ENCODE measurements at places on chromosomes 2 and 18. TPM values are rescaled to one million over a fixed set of nuclear protein-coding genes. Genes with fewer than 3 reads are reported as not detected.

Gene CSRNP3
- total RNA-seq, result 0.46 TPM

Gene GAL3ST2
- not detected for total RNA-seq

Gene TRABD2A
- 1.1 TPM for total RNA-seq

Gene TRIM54
- total RNA-seq, result not detected

Gene NCKAP1
- 128 TPM for total RNA-seq

Gene ERICH2
- total RNA-seq, result not detected

Gene SLC9A2
- not detected for total RNA-seq

Gene ALPG
- not detected for total RNA-seq

Gene LIPG
- total RNA-seq, result 88.9 TPM

Gene PIKFYVE
- 28.4 TPM for total RNA-seq

Gene DNAH6
- under 0.01 TPM for total RNA-seq

Gene MRPL30
- 47.1 TPM for total RNA-seq

Gene ERMN
- not detected for total RNA-seq

Gene C2orf15
- not detected for total RNA-seq

Gene DPP10
- not detected for total RNA-seq

Gene LIPT1
- 5.5 TPM for total RNA-seq

Gene RIT2
- not detected for total RNA-seq

Gene GPR35
- 0.15 TPM for total RNA-seq

Gene FAM136A
- total RNA-seq, result 37.8 TPM

Gene SCTR
- not detected for total RNA-seq

Gene KATNAL2
- 0.32 TPM for total RNA-seq

Gene SULT1C4
- 27.0 TPM for total RNA-seq

Gene PFN4
- total RNA-seq, result 0.30 TPM

Gene RMND5A
- 36.7 TPM for total RNA-seq

Gene ICOS
- not detected for total RNA-seq

Gene CNTNAP5
- total RNA-seq, result not detected

Gene CD28
- total RNA-seq, result not detected

Gene PTCD3
- 145 TPM for total RNA-seq

Gene C2orf78
- total RNA-seq, result not detected

Gene VWA3B
- not detected for total RNA-seq

Gene SLC9A4
- not detected for total RNA-seq

Gene INHA
- total RNA-seq, result not detected

Gene ARPC2
- total RNA-seq, result 454 TPM

Gene TWIST2
- 0.91 TPM for total RNA-seq

Gene RGPD5
- 25.4 TPM for total RNA-seq

Gene TMEM163
- 1.9 TPM for total RNA-seq

Gene GALNT14
- total RNA-seq, result 2.6 TPM

Gene TUBB8B
- total RNA-seq, result not detected

Gene COBLL1
- total RNA-seq, result 26.0 TPM

Gene MOB4
- total RNA-seq, result 29.6 TPM

Gene HRH4
- total RNA-seq, result not detected

Gene MORN2
- 29.2 TPM for total RNA-seq

Gene RTP5
- total RNA-seq, result not detected

Gene ADI1
- 52.3 TPM for total RNA-seq

Gene MRPL33
- total RNA-seq, result 120 TPM

Gene PTPN4
- total RNA-seq, result 31.9 TPM

Gene BMP10
- total RNA-seq, result not detected

Gene PLEK
- under 0.01 TPM for total RNA-seq

All from epithelial cell of umbilical artery (primary cell).